ENCODE measurements at places on chromosomes 11 and 22.

DNA sequence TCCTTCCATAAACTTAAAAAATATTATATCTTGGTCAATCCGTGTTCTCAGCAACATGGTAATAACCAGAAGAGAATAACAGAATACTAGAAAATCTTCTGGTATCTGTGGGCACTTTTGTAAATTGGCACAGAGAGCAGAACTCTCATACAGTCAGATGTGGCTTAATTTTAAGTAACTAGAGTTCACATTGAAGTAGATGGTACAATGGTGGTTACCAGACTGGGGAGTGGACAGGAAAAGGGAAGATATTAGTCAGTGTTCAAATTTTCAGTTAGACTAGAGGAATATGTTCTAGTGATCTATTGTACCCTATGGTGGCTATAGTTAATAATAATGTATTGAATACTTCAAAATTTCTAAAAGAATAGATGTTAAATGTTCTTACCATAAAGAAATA is 6.9 kb downstream of the OR52H1 start:
- no peak for DNase-seq

GRCh38 chr11:19433367-19433766 is 192.6 kb upstream of the E2F8 start:
- DNase-seq: no peak

GRCh38 chr22:43534916-43535315 is 123.1 kb downstream of the MPPED1 start:
- DNase-seq: no peak

DNA sequence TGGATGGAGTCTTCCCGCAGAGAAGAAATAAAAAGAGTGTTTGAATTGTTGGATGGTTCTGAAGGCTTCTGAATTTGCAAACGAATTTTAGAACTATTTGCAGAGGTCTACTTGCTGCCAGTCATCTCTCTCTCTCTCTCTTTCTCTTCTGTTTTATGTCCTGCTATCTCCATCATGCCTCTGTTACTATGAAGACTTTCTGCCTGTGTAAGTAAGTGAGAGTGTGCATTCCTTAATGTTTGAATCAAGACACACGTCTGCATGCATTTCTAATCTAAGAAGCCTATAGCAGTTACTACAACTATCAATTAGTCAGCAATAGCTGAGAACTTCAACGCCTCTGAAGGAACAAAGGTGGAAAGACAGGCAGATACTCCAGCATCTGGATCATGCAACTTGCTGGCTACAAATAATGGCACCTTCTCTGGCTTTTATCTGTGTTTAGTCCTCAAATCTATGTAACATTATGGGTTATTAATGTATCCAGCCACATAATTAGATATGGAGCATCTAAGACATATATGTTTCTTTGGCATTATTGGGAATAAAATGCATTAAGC is 191.5 kb upstream of the BLID start:
- DNase-seq: no peak

GRCh38 chr11:47946682-47947559 is 33.4 kb upstream of the PTPRJ start:
- no peak for DNase-seq

DNA sequence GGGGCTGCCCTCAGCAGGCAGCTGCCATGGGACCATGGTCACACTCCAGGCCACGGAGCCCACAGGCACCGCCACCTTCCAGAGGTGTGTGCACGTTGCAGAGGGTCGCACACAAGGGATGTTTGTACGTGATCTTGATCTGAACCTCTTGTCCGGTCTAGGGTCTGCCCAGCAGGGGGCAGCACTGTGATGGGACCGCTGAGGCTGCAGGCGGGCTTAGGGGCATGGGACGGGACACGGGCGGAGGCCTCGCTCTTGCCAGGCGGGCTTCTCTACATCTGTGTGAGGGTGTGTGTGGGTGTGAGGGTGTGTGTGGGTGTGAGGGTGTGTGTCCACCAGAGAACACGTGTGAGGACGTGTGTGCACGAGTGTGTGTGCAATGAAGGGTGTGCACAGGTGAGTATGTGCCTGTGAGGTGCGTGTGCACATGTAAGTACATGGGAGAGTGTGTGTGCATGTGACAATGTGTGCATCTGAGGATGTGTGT is 52.4 kb downstream of the CACNA1I start:
- DNase-seq: peak; percentile 64

DNA sequence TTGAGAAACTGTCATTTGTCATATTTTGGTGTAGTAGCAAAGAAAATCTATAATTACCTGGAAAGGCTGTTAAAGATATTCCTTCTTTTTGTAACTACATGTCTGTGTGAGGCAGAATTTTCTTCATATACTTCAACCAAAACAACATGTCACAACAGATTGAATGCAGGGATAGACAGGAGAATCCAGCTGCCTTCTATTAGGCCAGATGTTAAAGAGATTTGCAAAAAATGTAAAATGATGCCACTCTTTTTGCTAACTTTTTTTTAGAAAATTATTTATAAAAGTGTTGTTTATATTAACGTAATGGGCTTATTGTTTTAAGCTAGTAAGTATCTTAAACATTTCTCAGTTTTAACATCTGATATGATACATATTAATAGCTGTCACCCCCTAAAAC is 12.7 kb downstream of the DGKZ start:
- DNase-seq: no peak

DNA sequence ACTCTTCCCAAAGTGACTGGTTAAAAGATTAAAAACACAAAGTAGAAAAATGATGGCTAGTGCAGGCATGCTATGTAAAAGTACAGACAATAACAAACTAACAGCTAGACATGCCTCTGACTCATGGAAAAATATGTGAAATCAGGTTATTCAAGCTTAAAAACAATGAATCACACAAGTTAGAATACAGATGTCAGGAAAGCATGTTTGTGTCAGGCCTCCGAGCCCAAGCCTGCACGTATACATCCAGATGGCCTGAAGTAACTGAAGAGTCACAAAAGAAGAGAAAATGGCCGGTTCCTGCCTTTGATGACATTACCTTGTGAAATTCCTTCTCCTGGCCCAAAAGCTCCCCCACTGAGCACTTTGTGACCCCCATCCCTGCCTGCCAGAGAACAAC is 110.1 kb downstream of the NOX4 start:
- no peak for DNase-seq

DNA sequence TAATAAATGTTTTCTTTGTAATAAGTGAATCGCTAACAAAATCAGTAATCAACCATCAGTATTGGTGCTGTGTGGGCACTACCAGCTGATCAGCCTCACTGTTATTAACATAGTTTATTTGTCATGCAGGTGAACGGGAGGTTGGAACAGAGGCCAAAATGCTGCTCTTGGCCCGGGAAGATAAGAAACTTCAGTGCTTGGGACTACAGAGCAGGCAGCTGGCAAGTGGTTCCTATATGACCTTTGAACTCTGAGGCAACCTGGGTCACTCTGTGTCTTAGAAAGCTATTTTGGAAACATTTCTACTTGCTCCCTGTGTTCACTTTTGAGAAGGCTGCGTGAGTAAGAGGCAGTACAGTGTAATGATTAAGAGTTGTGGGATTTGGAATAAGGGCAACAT is 36.5 kb upstream of the DNAJB13 start:
- DNase-seq: no peak

- DNase-seq: no peak
Observed at GRCh38 chr22:27094633-27095308, 437.4 kb downstream of the MIAT start.

- DNase-seq: no peak
Observed at GRCh38 chr22:40046126-40046525, 51.4 kb downstream of the FAM83F start.

DNA sequence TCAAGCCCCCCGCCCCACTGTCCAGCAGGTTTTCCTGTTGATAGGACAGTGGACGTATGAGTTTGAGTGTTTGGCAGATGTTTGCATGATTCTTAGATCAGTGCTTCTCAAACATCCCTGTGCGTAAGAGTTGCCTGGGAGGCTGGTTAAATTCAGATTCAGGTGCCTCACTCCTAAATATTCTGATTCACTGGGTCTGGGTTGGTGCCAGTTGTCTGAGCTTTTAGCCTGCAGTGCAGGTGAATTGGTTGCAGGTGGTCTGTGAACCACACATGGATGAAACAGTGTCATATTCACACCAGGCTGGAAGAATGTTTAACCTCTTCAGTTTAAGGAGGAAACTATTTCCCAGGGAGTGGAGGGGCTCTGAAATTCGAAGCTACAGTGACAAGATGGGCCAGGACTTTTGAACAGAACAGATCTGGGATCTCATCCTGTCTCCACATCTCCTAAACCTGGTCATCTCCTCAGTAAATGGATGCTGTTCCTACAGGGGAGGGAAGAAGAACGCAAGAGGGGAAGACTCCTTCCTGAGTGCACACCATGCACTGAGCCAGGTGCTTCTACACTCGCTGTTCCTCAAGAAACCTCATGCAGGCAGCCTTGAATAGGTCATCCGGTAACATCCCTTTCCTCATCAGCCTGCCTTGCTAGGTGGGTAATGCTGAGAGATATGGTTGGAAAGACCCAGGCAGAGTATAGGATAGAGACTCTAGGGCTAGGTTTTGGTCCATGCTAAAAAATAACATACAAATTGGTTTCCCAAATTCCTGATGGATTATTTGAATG is 47.8 kb downstream of the TEAD1 start:
- no peak for DNase-seq

- no peak for DNase-seq
Observed at GRCh38 chr11:122069707-122070360, 46.2 kb downstream of the BLID start.

DNA sequence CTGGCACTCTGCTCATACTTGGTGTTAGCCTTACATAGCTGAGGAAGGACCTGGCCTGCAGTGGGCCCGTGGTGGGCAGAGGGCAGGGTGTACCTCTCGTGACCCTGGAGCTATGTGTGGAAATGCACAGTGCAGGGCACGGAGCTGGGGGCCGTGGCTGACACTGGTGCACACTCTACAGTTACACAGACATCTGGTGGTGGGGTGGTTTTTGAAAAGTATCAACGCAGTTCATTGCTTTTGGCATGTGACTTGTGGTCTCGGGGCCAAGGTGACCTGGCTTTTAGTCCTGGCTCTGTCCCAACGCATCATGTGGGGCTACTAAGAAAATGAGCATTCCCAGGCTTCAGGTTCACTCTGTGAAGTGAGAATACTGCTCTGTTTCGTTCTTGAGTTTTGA is 553.6 kb downstream of the NTM start:
- no peak for DNase-seq

DNA sequence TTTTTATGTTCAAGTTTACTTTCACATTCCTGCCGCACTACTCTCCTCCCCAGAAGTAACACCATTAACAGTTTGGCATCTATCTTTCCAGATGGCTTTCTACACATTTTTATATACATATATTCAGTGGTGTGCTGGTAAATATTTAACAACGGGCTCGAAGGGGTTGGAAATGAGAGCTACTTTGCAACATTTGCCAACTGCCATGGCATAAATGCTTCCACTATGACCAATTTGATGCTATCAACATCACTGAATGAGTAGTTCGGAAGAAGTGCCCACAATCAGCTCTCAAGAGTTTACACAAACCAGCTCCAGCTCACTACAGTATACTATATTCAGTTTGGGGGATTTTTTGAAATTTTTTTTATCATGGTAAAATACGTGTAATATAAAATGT is 55.2 kb downstream of the RELT start:
- DNase-seq: no peak

GRCh38 chr11:2419638-2420501 is 19.3 kb downstream of the TSSC4 start:
- peak; percentile 40 for DNase-seq

GRCh38 chr11:15641271-15642045 is 526.7 kb downstream of the INSC start:
- DNase-seq: no peak

DNA sequence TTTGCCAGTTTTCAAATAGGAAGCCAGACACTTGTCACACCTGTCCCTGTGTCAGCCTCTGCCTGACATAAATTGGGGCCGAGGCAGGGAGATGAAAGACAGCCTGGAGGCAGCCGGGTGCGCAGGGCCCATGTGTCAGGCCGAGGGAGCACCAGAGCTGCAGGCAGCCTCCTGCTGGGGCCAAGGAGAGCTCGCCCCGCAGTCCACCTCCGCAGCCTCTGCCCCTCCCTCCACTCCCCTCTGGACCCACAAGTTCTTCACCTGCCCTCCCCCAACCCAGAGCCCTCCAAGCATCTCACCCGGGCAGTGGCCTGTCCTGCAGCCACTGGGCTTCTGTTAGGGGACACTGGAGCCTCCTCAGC is 8.8 kb downstream of the RTN4R start:
- DNase-seq: no peak

DNA sequence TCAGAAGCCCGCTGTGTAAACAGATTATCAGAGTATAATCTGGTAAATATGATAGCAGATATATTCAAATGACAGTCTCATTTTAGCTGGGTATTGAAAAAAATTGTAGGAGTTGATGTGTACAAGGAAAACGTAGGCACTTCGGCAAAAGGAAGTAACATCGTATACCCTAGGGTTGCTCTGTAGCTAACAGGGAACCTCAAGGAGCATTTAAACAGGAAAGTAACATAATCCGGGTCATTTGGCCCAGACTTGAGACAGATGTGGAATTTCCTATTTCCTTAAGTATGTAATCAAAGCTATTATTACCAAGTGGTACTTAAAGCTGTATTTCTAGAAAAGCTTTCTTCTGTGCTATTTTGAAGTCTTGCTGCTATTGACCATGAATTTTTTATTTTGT is 215.6 kb downstream of the DDX10 start:
- DNase-seq: no peak

Measured in CD4-positive, alpha-beta memory T cell (primary cell).